ENCODE measurements at places on chromosomes 11 and 22.

- DNase-seq, result no peak
These were observed 28.7 kb upstream of the TRPC6 start for GRCh38 chr11:101612481-101612880.

GRCh38 chr11:89516496-89516895 is 25.3 kb upstream of the NOX4 start:
- no peak for DNase-seq

- DNase-seq, result no peak
These were observed 17.2 kb upstream of the OR5B21 start for GRCh38 chr11:58525037-58525614.

DNA sequence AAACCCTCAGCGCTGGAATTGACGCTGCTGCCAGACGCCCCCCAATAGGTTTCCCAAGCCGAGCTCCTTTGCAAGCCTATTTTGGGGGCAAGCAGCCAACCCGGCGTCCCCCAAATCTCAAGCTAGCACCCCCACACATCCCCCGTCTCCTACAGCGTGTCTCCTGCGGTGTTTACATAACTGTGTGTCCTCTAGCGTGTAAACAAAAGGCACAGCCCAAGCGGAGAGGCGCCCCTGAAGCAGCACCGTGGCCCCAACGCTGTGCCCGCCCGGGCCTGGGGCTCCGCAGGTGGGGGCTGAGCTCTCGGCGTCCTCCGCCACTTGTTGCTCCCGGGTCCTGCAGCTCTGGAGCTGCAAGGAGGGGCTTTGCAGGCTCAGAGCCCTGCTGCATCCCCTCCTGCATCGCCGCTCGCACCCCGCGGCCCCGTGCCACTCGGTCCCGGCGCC is 1.6 kb downstream of the CADM1 start:
- DNase-seq, result no peak

DNA sequence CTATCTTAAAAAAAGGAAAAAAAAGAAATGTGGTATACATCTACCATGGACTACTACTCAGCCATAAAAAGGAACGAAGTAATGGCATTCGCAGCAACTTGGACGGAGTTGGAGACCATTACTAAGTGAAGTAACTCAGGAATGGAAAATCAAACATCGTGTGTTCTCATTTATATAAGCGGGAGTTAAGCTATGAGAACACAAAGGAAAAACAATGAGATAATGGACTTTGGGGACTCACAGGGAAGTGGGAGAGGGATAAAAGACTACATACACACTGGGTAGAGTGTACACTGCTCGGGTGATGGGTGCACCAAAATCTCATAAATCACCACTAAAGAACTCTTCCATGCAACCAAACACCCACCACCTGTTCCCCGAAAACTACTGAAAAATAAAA is 11.8 kb downstream of the RAB6A start:
- DNase-seq, result no peak

DNA sequence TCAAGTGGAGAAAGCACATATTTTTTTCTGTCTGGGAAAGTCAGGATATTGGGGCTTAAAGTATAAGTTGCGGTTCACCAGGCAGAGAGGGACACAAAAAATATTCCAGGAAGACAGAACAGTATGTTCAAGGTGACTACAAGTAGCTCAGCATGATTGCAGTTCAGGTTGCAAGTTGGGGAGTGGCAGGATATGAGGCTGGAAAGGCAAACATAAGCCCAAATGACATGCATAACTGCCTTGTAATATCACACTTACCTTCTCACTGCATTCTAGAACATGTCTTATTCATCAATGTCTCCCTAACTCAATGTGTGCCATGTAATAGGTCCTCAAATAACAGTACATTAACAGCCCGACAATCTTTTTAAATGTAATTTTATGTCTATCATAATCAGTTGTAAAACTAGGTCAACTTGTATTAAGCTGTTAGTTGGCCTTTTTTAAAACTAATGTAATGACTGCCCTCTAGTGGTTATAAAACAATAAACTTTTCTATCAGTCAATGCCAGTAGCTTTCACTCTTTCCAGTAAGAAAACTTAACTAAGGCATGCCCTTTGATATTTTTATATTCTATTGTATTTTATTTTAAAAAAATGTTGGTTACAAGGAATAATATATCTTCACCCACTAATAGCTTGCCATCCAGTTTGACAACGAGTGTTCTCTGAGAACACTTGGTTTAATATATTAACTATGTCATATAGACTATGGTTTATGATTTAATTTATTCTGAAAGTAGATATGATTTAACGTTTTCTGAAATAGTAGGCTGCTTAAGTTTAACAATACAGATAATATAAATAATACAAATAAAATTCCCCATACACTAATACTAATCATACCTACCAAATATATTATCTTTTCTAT is 39.4 kb upstream of the CFAP300 start:
- DNase-seq, result no peak

GRCh38 chr11:8581300-8581699 is 12.7 kb downstream of the STK33 start:
- no peak for DNase-seq

- no peak for DNase-seq
These were observed 21.1 kb downstream of the LRRC10B start for GRCh38 chr11:61529537-61530225.

- DNase-seq, result no peak
These were observed 17.9 kb upstream of the YPEL1 start for GRCh38 chr22:21753374-21754111.

- no peak for DNase-seq
These were observed 2.2 kb downstream of the PHRF1 start for GRCh38 chr11:578276-579035.

- no peak for DNase-seq
These were observed 22.4 kb upstream of the LRRC10B start for GRCh38 chr11:61486011-61486620.

GRCh38 chr11:2143799-2144543 is 4.8 kb upstream of the IGF2 start:
- no peak for DNase-seq

DNA sequence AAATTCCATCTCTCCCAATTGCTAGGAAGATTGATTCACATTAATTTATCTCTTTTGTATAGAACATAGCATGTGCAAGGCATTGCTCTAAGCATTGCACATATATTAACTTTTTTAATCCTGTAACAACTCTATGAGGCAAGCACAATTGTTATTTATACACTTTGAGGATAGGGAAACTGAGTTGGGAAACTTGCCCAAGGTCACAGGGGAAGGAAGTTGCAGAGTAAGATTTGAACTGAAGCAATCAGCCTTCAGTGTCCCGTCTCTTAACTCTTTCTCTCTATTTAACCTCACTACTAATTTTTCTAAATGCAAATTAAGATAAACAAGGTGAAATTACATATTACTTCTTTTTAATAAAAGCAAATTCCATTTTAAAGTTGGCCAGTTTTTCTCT is 22.2 kb downstream of the OR56B4 start:
- DNase-seq, result no peak

DNA sequence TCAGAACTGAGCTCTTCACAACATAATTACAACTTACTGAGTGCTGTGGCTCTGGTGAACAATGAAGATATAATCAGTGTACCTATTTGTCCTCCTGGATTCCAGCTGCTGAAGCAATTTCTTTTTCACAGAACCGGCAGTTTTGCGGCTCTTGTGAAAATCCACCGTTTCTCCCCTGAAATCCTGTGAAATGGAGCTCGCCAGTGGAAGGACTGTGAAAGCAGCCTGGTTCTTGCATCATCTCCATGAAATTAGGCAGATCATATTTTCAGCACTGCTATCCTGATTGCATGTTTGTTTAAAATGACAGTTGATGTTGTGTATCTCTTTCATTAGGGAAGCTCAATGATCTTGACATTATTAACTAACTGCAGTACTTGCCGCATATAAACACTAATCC is 120.2 kb upstream of the SNX19 start:
- DNase-seq, result no peak

DNA sequence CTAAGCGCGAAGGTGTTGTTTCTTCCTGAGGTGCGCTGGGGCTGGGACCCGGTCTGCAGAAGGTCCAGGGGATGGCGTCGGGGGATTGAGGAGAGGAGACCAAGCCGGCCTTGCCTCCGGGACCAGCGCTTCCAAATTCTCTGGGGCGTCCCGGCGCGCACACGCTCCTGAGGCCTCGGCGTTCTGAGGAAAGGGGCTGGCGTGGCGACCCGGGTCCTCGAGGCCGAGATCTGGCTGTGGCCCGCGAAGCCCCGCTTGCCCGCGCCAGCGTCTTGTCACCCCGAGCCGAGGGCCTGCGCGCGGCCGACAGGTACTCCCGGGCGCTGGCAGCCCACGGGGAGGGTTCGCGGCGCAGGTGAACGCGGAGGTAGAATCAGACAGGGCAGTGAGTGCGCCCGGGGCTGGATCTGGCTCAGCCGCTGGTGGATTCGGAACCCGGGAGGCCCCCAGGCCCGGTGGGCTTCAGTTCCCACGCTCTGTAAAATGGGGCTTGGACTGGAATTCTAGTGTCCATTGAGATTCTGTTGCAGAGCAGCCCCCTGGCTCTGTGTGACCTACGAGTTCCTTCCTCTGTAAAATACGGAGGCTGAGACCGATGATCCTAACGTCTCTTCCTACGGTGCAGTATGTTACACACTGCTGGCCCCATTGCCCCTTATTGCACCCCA is 14.7 kb downstream of the SSH3 start:
- no peak for DNase-seq

GRCh38 chr11:114163229-114163631 is 103.7 kb downstream of the ZBTB16 start:
- no peak for DNase-seq

DNA sequence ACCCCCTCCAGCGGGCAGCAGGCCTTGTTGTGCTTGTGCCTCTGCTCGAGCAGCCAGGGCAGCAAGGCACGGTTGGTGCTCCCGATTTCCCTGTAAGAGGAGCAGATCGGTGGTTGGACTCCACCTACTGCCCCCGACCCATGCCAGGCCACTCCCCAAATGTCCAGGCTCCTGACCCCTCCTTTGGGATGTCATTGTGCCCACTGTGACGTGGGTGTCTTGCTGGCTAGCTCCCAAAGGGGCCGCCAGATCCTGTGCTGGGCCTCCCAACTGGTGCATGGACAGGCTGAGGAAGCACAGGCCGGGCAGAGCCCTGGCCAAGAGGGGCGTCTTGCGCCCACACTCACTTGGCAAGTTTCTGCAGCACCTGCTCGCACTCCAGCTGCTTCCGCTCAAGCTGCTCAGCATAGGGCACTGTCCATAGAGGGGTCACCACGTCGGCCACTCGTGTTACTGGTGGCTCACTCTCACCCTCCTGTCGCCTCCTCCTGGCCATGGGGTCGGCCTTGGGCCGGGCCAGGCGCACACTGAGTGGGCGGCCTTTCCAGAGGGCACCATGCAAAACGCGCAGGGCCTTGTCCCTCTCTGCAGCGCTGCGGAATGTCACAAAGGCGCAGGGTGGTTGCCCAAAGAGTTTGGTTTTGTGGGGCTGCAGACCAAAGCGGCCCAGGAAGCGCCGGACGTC is at the start of gene RANBP1:
Gene RANBP1, plus strand, starts transcription at position 414 of the 685 bp plus-strand sequence. Its CDS starts 81 bp downstream, at position 495.
- no peak for DNase-seq

GRCh38 chr22:43449205-43449830 is 37.5 kb downstream of the MPPED1 start:
- no peak for DNase-seq

DNA sequence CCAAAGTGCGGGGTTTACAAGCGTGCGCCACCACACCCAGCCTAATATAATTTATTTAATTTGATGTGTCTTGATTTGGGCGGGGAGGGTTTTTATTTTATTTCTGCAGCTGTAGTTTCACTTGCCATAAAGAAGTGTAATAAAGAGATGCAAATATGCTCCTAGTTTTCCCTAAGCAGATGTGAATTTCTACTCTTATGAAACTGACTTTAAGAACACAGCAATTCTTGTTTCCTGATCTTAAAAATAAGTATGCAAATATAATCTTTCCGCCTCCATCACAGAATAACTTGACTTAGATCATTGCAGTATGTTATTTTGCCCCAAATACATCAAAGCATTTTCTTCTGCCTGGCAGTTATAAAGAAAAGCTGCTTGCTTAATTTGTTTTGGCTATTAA is 4.4 kb downstream of the SPCS2 start:
- DNase-seq, result no peak

GRCh38 chr11:26992031-26992541 is 1.8 kb upstream of the FIBIN start:
- DNase-seq, result no peak

DNA sequence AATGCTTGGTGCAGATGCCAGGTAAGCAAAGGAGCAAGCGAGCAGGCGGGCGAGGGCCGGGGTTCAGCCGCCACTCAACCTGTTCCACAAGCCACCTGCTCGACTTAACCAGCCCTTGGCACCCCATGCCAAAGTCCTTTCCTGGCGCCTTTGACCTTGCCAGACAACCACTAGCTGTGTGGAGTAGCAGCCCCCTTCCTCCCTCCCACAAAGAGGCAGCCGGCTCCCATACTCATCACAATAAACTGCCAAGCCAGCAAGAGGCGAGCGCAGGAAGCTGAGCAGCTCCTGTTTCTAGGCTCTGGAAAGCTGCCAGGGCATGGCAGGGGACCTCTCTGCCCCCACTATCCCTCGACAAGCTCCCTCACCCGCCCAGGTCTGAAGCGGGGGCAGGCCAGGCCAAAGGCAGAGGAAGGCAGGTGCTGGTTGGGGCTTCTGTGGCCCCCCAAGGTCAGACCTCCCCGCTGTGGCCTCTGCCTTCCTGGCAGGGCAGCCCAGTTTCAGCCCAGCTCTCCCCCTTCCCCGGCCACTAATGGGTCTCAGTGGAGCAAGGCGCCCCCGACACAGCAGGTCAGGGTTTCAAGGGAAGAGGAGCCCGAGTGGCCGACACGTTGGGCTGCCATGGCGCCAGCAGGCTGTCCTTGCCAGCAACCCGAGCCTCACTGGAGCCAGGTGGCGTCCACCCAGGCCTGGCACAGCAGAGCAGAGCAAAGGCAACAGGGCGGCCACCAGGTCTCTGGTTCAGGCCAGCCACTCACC is 15.3 kb downstream of the MACROD1 start:
- DNase-seq, result no peak

DNA sequence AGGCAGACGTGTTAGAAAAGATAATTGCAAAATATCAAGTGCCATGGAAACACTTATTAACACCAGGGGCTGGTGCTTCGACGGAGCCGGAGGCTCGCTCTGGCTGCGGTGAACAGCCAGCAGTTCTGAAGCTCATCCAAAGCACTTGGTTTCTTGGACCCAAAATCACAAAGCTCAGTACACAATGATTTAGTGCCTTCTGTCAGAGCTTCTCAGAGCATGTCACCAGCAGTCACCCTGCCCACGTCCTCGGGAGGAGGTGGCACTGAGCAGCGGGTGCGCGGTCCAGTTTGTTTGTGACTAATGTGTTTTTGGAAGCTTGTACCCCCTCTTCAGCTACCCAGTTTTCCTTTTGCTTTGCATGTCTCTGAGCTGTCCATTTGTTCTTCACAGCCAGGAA is 58.7 kb upstream of the KIRREL3 start:
- no peak for DNase-seq

DNA sequence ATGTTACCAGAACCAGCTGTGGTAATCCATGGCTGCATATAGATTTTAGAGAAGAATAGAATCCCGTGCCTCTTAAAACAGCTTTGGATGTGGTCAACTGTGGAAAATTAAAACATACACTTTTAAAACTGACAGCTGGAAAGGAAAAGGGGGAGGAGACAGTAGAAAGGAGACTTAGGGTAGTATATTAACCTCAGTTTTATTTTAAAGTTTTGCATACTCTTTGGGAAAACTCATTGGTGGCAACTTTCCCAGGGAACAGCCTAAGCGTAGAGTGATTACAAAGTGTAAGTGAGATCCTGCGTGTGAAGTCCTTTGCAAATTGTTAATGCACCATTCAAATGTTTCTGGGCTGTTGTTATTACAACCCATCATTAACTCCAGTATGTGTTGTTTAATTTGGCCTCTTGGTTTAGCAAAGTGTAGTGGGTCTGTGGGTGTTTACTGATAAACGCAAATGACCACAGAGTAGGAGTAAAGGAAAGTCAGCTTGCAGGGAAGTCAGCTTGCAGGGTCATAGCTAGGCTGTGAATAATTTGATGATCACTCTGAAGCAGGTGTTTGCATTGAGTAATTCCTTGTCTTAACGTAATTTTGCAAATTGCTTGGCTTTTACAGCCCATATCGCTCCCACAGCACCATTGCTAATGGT is 88.0 kb upstream of the DBX1 start:
- no peak for DNase-seq

Measured in activated CD8-positive, alpha-beta memory T cell treated with anti-CD3 and anti-CD28 coated beads, Interleukin-2, amount 50 U/mL, for 4 hours (primary cell).